ENCODE measurements at places on chromosomes 3 and 15.

GRCh38 chr15:72991026-72991425 is 61.2 kb upstream of the NEO1 start:
- DNase-seq, result no peak

DNA sequence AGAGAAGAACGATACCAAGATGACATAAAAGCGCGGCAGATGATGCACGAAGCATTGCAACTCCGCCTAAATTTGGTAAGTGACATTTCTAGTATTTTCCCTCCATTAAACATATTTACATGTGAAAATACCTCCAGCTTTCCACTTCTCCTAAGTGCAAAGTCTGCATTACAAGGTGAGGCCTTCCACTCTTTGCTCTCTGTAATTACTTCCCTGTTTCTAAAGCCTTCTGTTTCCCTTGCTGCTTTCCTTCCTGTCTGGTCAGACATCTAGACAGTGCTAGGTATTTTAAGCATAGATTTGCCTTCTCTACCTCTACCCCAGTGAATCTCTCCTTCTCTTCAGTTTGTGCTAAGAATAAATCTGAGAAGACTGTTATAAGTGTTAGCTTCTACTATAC is 1.9 kb downstream of the P2RY12 start:
- no peak for DNase-seq

DNA sequence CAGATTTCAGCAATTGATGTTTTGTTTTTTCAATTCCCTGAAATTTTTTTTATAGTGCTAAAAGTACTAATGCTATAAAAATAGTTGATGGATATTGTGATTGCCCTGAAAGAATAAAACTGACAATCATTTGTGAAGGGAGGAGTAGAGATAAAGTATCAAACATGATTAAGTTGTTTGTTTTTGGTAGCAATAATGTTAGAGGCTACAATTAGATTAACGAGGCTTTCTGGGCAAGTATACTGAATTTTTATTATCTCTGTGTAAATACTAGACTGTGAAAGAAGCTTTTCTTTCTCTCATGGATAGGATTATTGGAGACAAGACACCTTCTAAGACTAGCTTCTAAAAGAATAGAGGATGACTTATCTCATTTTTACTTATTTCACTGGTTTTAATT is 15.6 kb downstream of the NR1D2 start:
- no peak for DNase-seq

DNA sequence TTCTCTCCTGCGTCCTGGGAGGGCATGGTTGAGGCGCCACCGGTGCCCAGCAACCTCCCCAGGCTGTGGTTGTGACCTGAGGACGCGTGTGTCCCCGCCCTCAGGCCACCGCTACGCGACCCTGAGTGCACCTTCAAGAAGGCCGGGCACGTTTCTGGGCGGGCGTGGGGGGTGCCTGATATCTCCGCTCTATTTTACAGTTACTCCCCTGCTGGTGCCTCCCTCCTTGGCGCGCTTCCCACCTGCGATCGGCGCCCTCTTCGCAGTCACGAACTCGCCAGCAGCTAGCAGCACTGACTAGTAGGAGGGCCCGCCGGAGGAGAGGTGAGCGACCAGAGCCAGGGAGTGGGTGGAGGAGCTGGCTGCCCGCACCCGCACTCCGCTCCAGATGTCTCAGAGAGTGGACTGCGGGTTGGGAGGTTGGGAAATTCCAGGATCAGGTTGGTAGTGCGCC is 43.2 kb upstream of the POLG start:
- no peak for DNase-seq

DNA sequence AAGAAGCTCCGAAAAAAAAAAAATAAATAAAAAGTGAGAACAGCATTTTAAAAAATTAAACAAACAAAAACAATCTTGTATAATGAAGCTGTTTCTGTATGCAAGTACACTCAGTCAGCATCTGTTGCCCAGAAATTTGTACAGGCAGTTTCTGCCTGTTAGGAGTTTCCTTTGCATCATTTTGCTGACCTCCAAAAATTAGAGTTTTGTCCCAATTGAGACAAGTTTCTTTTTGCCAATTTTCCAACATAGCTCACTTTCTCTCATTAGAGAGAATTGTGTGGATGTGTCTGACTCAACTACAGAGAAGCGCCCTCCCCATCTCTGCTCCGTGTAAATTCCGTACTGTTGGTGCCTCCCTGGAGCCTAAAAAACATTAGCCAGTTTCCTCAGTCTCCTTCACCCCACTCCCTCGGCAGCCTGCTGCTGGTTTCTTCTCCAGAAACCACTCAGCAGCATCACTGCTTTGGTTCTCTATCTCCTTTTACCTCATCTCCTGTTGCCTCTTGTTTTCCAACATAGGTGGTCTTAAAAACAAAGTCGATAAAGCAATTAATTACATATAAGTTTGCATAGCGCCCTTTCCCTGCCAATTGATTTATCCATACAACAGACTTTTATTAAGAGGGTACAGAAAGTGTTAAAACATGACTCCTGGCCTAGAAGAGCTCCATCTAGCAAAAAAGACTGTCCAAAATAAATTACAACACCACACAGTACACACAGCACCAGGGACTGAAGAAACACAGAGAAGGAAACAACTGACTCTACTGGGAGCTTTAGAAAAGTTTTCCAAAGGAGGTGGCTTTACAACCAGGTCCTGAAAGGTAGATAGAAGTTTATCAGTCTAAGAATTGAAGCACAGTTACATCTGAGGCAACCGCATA is 286.7 kb downstream of the SHOX2 start:
- DNase-seq, result no peak

GRCh38 chr3:24773798-24774197 is 279.1 kb upstream of the THRB start:
- DNase-seq, result no peak

- DNase-seq, result peak; percentile 80
Observed at GRCh38 chr3:52231502-52232278, 6.2 kb upstream of the TLR9 start.

DNA sequence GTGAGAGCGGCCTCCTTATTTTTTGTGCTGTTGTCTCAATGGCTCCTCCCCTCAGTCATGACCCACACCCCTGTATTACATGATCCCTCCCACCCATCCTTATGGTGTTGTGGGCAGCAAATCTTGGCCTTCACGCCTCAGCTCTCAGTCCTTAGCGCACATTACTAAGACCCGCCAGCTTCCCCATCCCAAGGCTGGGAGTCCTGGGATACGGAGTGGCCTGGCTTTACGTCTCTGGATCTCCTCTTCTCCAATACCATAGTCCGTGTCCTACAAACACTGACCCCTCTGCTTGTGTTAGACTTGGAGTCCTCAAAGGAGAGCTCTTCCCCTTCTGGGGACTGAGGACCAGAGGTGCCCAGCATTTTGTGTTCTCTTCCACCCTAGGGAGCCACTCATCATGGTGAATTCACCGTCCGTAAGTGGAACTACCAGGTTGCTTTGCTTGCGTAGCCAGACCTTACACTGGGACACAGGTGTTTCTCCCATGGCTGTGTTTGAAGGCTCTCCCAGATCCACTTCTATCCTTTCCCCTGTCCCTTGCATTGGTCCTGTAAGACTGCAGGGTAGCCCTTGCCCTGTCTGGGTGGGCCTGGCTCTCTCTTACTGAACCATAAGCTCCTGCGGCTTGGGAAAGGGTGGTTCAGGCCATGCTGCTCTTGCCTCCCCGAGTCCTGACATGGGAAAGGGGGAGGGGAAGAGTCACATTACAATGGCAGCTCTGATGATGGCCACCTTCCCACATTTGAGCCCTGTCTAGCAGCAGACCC is 13.6 kb downstream of the GRM2 start:
- no peak for DNase-seq

DNA sequence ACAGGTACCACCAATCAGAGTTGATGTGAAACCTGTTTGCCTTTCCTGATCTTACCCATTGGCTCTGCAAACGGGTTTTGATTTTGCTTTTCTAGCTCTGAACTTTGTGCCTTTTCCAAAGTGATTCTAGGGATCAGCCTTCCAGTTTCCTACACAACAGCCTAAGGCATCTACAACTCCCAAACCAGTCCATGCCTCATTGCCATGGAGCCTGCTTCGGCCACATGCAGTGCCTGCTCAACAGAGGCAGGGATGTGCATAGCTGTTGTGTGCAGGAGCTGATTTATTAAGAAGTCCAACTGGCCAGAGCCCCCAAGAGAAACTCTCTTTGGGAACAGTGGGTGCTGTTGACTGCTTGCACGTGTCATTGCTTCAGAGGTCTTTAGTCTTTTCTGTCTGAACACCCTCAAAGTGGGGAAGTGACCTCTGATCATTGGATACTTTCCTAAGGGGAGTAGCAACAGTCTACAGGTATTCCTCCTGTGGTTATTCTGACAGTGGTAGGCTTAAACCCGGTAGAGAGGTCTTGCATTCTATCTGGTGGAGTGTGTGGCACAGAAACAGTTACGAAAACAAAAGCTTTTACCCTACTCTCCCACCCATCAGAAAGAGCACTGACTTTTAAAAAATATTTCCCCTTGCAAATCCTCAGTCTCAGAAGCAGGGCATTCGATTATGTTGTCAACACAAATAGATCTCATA is 36.6 kb upstream of the THSD4 start:
- no peak for DNase-seq

DNA sequence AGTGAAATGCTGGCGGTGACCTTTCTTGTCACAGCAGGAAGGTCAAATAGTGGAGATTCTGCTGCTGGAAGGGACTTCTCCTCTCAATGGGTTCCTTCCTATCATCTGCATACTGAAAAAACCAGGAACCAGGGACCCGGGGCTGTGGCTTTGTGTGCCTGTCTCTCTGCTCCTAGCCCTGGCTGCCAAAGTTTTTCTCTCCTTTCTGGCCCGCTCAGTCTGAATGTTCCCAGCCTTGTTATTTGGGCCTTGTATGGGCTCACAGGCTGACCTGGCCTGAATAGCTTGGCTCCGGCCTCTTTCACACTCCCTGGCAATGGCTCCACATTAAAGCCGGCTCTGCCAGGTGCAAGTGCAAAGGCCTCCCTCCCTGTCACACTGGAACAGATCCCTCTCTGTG is 94.7 kb downstream of the LRIG1 start:
- DNase-seq, result no peak

GRCh38 chr3:112253301-112253971 is 40.6 kb downstream of the SLC9C1 start:
- no peak for DNase-seq

GRCh38 chr3:24387493-24387892 is 107.2 kb downstream of the THRB start:
- no peak for DNase-seq

DNA sequence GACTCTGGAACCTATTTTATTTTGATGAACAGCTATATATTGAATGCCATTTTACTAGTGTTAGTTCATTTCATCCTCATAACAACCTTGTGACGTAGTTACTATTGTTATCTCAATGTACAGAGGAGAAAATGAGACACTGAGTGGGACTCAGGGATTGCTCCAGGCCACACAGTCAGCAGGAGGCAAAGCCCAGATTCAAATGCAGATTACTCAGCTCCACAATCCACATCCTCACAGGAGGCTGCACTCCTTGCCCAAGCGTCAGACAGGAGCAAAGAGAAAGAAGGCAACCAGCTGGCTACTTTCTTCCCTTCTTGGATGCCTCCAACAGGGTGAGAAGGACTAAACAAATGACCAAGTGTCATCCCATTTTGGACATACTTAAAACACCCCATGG is 92.0 kb upstream of the CCDC54 start:
- DNase-seq, result no peak

DNA sequence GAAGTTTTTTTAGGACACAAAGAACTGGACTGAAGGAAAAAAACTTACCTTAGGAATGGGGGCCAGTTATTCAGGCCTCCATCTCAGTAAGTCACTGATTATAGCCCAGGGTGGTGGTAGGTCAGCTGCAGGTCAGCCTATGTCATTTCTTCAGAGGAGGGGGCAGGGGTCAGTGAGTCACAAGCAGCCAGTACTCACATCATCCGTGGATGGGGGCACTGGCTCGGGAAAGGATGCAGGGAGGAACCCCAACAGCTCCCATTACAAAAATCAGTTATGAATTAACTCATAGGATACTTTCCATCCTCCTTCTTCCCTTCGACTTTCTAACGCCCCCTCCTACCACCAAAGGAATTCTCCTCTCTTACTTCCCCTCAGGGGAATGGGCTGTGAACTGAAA is 578.3 kb downstream of the PDCD6IP start:
- DNase-seq, result no peak

GRCh38 chr3:13480340-13481318 is 523 bp downstream of the HDAC11 start:
- DNase-seq, result no peak

GRCh38 chr3:170988378-170988777 is 38.1 kb downstream of the SLC2A2 start:
- DNase-seq, result no peak

DNA sequence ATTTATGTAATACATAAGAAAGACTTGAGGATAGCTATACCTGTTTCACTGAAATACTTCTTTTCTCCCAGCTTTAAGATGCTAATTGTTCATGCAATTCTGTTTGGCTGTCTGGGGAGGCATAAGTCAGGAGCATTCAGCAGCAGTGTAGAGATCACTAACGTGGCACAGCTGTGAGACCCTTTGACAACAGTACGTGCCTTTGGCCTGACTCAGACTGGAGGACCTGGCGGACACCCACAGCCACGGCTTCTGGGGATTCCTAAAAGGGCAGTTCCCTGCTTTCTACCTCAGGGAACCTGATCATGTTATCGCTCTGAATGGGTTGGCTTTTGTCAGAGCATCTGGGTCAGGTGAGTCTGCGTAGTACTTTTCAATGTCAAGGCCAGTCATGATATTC is 295.0 kb upstream of the ICE2 start:
- no peak for DNase-seq

DNA sequence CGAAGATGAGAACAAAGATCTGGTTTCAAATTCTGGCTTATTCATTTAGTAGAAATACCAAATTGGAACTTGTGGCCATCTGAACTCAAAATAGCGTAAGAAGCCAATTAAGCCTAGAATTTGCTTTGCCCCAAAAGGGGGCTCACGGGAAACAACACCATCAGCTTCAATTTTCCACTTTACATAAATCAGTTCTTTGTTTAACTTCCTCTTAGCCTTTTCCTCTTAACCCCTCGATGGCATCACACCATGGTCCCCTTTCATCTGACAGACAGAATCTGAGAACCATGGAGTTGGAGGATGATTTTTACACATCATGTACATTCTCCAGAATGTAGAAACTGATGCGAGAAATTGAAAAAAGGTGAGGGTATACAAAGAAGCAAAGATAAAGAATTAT is 207.0 kb downstream of the FOXP1 start:
- no peak for DNase-seq

- DNase-seq, result no peak
Observed at GRCh38 chr3:152398495-152398894, 129.8 kb downstream of the MBNL1 start.
